Colonic mucosa (tissue), 4 donors: ENCODE measurements at places on chromosomes 5 and 9. TPM values are rescaled to one million over a fixed set of nuclear protein-coding genes. Genes with fewer than 3 reads are reported as not detected.

GRCh38 chr5:123083298-123083697 lies 5.7 kb upstream of the PRDM6 start:
- no peak for DNase-seq

DNA sequence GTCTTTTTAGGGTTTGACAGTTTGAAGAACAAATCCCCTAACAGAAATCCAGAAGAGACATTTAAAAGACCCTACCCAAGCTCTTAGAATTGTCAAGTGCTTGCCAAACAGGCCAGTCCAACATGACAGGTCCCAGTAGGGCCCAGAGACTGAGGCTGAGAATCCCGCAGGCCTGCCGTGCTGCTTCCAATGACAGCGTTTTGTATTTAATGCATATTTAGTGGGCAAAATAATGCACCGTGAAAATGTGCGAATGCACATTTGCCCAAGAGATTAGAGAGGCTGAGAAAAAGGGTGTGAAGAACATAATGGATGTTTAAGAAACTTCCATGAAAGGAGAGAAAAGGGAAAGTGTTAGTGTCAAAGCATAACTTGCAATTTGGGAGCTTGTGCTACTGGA lies 57.6 kb downstream of the CD180 start:
- no peak for DNase-seq

DNA sequence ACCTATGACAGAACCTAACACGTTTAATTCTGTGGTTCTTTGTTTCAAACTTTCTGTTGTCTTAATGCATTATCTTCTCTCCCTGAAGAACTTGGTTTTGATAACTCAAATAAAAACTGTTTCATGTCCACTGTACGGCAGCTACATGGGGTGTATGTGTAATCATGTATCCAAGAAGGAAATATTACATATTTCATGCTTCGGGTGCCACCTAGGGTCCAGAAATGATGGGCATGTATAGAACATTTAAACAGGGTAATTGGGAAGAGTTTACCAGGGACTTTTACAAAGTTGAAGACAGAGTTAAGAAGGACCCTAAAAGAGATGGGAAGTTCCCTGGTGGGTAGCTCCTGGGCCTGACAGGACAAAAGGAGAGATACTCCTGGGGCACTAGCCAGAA lies 291.3 kb downstream of the FBXL7 start:
- DNase-seq: no peak

- DNase-seq: no peak
Observed at GRCh38 chr5:158819840-158820620, 279.7 kb downstream of the EBF1 start.

DNA sequence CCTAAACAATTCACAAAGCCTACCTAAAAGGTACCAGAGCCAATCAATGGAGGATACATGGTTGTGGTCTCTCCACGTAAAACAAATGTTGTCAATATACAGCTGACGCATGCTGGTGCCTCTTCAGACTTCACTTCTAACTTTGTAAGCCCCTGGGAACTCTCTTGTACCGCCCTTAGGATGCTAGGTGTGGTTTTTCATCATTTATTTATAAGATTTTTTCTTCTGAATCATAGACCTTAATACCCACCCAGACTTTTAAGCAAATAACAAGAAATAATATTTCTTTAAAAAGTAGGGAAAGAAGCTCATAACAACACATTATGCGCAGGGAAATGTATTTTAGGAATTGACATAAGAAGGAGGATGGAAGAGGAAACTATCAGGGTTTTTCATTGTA lies 33.0 kb downstream of the SSBP2 start:
- DNase-seq: no peak

IGFBPL1 gene
- total RNA-seq: 0.82 TPM

TSLP gene
- total RNA-seq: 0.45 TPM

GMCL2 gene
- not detected for total RNA-seq
